GM23248 (cell line): ENCODE measurements at places on chromosomes 5 and 9. TPM values are rescaled to one million over a fixed set of nuclear protein-coding genes. Genes with fewer than 3 reads are reported as not detected.

Gene KCNT1
- total RNA-seq: not detected in 2 replicates

Gene PIP5K1B
- not detected in 2 replicates for total RNA-seq

Gene ASS1
- 182 and 216 TPM in 2 replicates for total RNA-seq

Gene PCAT7
- not detected in 2 replicates for total RNA-seq

Gene MARCHF11
- not detected in 2 replicates for total RNA-seq

Gene CDH9
- total RNA-seq: not detected in 2 replicates

Gene TMEM252
- not detected in 2 replicates for total RNA-seq

Gene SEMA5A
- total RNA-seq: 38.2 and 40.1 TPM in 2 replicates

Gene PCDHB10
- total RNA-seq: 1.3 and 2.9 TPM in 2 replicates

Gene VCP
- 295 and 329 TPM in 2 replicates for total RNA-seq

Gene PRDM12
- not detected in 2 replicates for total RNA-seq

Gene MTRR
- total RNA-seq: 29.3 and 44.0 TPM in 2 replicates

Gene BNC2
- total RNA-seq: 18.5 and 18.6 TPM in 2 replicates

Gene ARSI
- total RNA-seq: 4.2 and 4.3 TPM in 2 replicates

Gene FSD1L
- total RNA-seq: 1.3 and 2.7 TPM in 2 replicates

Gene PRLR
- 5.8 and 14.2 TPM in 2 replicates for total RNA-seq

GRCh38 chr5:135534609-135535419 lies 950 bp downstream of the NEUROG1 start:
- no peak overlapping the region for H3K4me3 ChIP-seq
- H3K27me3 ChIP-seq: peaks cover 85% of the 10 kb centered on the region
- no peaks in the 10 kb centered on the region for H3K36me3 ChIP-seq
- DNase-seq: peak; percentile 16

GRCh38 chr9:86285261-86285660 lies 2.9 kb upstream of the ISCA1 start:
- H3K4me1 ChIP-seq: peaks cover 10% of the 10 kb centered on the region; the same call in 1 of the 2 replicates
- no peak overlapping the region for H3K27ac ChIP-seq
- no peaks in the 10 kb centered on the region for H3K27me3 ChIP-seq
- H3K36me3 ChIP-seq: peaks cover 12% of the 10 kb centered on the region; the same call in 1 of the 2 replicates
- no peak overlapping the region for H3K4me3 ChIP-seq

GRCh38 chr9:84375954-84376353 lies 35.4 kb upstream of the SLC28A3 start:
- H3K27ac ChIP-seq: no peak overlapping the region
- peaks cover 26% of the 10 kb centered on the region for H3K4me1 ChIP-seq

DNA sequence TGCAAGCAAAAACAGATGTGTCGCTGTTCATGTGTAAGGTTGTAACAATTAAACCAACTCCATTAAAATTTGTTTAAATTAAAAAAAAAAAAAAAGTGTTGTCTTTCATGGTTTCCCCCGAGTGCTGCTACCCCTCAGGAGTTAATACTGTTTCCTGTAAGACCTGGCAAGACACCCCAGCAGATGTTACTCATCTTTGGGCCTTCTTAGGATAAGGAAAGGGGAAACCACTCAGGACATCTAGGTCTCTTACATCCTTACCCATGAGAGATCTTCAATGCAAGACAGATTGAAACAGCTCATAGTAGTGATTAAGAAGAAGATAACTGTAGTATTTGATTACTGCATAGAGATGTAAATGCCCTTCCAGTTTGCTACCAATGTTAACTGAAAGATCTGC lies 33.5 kb upstream of the F2R start:
- no peak overlapping the region for H3K27ac ChIP-seq
- H3K36me3 ChIP-seq: no peaks in the 10 kb centered on the region
- DNase-seq: no peak
- H3K27me3 ChIP-seq: peaks cover 26% of the 10 kb centered on the region
- H3K4me3 ChIP-seq: no peak overlapping the region
- no peaks in the 10 kb centered on the region for H3K4me1 ChIP-seq

- no peaks in the 10 kb centered on the region for H3K4me1 ChIP-seq
- H3K27me3 ChIP-seq: no peaks in the 10 kb centered on the region
- no peak overlapping the region for H3K27ac ChIP-seq
- DNase-seq: peak; percentile 85
- no peaks in the 10 kb centered on the region for H3K36me3 ChIP-seq
These were observed 5.9 kb downstream of the ABCA2 start for GRCh38 chr9:137021979-137022661.

- H3K27ac ChIP-seq: no peak overlapping the region
- H3K27me3 ChIP-seq: no peaks in the 10 kb centered on the region
- no peaks in the 10 kb centered on the region for H3K4me1 ChIP-seq
- DNase-seq: no peak
These were observed 722.3 kb upstream of the CTNND2 start for GRCh38 chr5:12626556-12626955.

DNA sequence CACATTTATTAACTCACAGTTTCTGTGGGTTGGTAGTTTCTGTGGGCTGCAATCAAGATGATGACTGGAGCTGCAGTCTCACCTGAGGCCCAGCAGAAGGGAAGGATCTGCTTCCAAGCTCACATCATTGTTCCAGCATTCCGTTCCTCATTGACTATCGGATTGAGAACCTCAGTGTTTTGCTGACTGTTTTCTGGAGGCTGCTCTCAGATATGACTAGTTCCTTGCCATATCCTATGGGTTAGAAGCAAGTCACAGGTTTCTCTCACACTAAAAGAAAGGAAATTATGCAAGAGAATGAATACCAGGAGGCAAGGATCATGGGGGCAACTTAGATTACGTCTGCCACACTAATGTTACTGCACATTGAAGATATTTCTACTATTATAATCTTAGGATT lies 6.3 kb upstream of the ERAP1 start:
- DNase-seq: no peak
- no peak overlapping the region for H3K27ac ChIP-seq
- H3K36me3 ChIP-seq: no peaks in the 10 kb centered on the region

DNA sequence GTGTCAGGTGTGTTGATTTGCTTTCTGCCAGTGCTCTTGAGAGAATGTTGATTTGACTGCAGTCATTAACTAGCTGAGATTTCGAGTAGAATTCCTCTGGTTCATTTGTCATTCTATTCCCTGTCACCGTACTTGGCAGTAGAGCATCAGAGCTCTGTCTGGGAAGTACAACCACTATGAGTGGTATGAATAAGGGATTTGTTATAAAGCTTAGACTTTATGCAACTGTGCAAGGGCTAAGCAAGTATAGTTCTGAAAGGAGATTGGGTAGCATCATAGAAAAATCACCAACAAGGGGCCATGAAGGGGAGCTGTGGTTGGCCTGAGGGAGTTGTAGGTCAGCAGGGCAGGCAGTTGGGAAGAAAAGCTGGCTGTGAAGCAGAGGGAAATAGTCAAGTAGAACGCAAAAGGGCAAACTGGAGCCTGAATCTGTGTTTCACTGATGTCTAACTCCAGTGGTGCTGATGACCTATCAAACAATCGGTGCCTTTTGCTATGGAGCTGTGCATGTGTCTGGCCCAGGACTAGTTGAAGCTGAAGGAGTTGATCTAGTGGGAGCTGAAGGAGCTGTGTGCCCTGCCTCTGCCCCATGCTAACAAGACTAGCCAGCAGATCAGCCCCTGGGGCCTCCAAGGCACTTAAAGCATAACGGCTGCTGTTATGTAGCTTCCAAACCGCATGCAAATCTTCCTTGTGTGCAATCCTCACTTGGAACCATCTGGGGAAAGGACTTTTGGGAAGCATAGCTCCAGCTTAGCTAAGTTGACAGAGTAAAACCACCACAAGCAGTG lies 110.0 kb downstream of the SLC28A3 start:
- DNase-seq: peak; percentile 47
- no peaks in the 10 kb centered on the region for H3K36me3 ChIP-seq
- H3K4me1 ChIP-seq: no peaks in the 10 kb centered on the region
- H3K27me3 ChIP-seq: no peaks in the 10 kb centered on the region
- H3K27ac ChIP-seq: no peak overlapping the region

DNA sequence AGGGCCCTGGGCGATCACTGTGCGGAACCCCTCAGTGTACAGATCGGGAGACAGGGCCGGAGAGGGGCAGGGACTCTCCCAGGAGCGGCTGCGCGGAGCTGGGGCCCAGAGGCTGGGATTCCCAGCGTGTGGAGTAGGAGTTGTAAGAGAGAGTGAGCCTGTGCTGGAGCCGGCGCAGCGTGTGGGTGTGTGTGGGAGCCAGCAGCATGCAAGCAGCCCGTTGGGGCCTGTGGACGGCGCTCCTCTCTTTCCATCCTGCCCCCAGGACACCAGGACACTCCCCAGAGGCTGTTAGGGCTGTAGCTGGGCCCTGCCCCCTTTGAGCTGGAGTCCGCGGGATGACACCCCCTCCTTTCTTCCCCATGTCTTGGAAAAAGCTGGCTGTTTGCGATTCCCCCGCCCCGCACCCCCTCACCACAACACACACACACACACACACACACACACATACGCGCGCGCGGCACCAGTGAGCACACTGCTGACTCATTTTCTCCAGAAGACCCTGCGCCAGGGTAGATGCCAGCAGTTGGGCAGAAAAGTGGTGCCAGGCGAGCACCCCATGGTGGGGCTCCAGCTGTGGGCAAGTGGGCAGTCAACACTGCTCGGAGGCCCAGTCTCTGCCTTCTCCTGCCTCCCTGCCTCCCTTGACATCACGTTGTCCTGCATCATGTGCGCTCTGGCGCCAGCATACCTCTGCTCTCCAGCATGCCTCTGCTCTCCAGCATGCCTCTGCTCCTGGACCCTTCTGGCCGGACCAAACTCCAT lies 1.5 kb downstream of the COL27A1 start:
- peak; percentile 85 for DNase-seq
- H3K36me3 ChIP-seq: no peaks in the 10 kb centered on the region
- peak overlapping the region; percentile 83 for H3K4me3 ChIP-seq

DNA sequence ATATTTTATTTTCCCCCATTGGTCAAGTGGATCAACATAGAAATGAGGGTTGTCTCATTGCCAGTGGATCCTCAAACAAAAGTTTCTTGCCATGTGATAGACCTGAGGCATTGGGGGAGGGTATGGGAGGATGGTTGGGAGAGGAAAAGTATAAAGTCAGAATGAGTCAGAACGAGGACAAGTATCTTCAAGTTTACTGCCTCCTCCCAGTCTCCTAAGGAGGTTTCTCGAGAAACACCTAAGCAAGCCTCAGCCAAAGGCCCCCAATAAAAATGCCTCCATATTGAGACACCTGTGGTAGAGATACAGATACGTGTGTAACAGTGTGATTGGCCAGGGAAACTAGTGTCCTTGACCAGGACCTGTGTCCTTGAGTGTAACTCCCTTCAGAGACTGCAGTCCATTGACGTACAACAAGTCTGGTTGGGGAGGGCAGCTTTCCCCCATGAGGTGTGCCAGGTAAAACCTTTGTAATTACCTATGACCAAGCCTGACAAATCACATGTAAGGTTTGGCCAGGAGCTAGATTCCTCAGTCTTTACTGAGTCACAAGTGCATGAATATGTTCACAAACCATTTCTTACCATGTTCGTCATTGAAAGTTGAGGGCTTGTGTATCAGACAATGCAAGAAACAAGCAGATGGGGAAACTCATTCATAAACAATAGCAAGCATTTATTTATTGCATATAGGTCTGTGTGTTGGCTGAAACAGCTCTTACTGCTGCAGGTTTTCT lies 198.6 kb upstream of the SH3GL2 start:
- no peaks in the 10 kb centered on the region for H3K4me1 ChIP-seq
- DNase-seq: no peak
- H3K36me3 ChIP-seq: no peaks in the 10 kb centered on the region
- no peak overlapping the region for H3K27ac ChIP-seq

DNA sequence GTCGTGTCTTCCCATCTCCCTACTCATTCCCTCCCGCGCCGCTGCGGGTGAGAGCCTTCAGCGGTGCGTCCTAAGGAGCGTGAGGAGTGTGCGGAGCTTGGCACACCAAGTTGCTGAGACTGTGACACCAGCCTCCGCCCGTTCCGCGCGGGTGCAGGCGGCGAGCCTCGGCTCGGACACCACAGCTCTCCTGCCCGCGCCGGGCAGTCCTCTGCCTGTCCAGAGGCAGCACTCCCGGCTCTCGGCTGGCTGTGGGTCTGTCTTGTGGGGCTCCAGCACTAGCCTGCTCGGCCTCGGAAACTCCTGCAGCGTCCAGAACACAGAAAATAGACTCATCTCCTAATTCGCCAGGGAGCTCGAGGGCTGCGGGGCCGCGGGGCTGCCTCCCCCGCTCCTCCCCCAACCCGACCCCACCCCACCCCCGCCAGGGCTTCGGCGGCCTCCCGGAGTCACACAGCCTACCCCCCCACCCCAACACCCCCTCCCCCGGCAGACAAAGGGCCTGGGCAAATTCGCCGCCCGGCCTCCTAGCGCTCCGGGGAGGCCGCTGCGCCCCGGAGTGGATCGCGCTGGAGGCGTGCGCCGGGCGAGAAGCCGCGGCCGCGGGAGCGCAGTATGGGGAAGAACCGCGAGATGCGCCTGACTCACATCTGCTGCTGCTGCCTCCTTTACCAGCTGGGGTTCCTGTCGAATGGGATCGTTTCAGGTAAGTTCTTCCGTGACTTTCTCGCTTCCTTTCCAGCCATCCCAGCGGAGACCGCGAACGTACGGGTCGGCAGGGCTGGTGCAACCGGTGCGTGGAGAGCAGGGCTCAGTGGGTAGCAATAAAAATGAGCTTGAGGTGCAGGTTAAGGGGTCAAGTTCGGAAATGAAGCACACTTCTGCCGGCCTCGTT lies at the start of gene ADAMTS19:
Gene ADAMTS19 (plus strand): TSS at position 522 of the 895 bp plus-strand sequence. CDS start 94 bp downstream, at position 616.
- H3K4me3 ChIP-seq: peak within 1 kb of the TSS; percentile 22; the same call in 1 of the 2 replicates
- H3K27me3 ChIP-seq: peaks cover 40% of the 10 kb centered on the region
- H3K4me1 ChIP-seq: no peaks in the 10 kb centered on the region
- DNase-seq: peak; percentile 46

DNA sequence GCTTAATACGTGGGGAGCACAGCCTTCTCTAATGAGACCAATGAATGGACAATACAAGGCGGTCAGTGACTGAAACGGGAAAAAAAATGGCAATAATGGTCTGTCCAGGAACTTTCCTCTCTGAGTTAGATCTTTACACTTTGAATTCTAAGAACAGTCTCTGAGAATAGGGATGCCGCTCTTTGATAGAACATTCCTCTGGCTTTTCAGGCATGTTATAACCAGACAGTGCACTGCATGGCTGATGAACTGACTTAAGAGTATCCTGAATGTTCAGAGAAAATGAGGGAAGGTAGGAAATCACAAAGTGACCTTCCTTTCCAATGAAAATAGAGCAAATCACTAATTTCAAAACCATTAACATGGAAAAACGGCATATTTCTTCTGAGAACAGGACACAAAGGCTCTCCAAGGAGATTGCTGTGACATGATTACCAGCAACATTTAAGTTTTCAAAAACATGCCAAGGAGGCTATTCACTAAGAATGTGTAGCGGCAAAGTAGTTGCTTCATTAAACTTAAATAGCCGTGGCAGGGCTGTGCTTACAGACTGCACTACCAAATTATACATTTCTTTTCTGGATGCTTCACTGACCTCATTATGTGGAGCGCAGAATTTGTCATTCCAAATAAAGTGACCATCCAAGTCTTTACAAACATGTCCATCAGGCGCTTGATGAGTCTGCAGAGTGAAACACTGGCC lies 105.9 kb downstream of the MARCHF3 start:
- H3K27ac ChIP-seq: no peak overlapping the region
- H3K27me3 ChIP-seq: no peaks in the 10 kb centered on the region
- H3K4me1 ChIP-seq: no peaks in the 10 kb centered on the region
- no peaks in the 10 kb centered on the region for H3K36me3 ChIP-seq

DNA sequence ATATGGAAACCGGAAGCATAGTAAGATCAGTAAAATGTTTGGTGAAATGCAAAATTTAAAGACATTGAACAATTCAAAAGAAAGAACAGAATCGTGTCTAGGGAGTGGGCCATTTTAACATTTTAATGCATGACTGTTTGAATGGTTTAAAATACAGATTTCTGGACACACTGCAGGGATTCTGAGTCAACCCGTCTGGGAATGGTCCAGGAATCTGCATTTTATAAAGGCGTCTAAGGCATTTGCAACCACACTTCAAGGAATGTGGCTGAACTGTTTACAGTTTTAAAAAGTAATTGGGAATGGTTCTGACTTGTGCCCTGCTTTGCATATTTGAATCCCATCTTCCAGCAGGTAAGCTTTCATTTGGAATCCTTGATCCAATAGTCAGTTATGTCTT lies 811.7 kb upstream of the WWC1 start:
- peaks cover 9% of the 10 kb centered on the region for H3K27me3 ChIP-seq
- no peak for DNase-seq
- no peak overlapping the region for H3K27ac ChIP-seq
